ENCODE measurements at places on chromosomes 5 and 9. TPM values are rescaled to one million over a fixed set of nuclear protein-coding genes. Genes with fewer than 3 reads are reported as not detected.

The IL7R gene
- 2.9 TPM for total RNA-seq

The ACOT12 gene
- 3.0 TPM for total RNA-seq

The PCDHA1 gene
- total RNA-seq = not detected

The FGD3 gene
- total RNA-seq = 4.6 TPM

The PRRX2 gene
- total RNA-seq = 16.9 TPM

The KIF20A gene
- total RNA-seq = 2.1 TPM

GRCh38 chr9:14887149-14887548, 23.1 kb downstream of the FREM1 start:
- DNase-seq = no peak

DNA sequence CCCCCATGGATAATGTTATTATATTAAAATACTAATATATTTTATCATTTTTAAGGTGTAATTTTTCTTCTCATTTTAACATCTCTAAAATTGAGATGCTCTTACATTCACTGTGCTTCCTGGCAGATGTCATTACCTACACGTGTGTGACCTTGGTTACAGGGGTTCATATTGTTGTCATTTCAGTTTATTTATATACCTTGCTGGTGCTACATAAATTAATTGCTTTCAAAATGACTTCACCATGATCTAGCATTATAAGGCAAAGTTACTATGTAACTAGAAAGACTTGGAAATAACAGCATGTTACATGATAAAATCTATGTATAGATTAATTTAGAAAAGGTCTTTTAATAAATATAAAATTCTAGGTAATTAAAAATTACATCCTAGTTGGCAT, 60.9 kb downstream of the ARHGEF28 start:
- DNase-seq = no peak

GRCh38 chr9:27548055-27548741, 18.6 kb upstream of the MOB3B start:
- no peak for DNase-seq

- no peak for DNase-seq
Measured at GRCh38 chr9:124139001-124139400, 118.7 kb upstream of the NEK6 start.

DNA sequence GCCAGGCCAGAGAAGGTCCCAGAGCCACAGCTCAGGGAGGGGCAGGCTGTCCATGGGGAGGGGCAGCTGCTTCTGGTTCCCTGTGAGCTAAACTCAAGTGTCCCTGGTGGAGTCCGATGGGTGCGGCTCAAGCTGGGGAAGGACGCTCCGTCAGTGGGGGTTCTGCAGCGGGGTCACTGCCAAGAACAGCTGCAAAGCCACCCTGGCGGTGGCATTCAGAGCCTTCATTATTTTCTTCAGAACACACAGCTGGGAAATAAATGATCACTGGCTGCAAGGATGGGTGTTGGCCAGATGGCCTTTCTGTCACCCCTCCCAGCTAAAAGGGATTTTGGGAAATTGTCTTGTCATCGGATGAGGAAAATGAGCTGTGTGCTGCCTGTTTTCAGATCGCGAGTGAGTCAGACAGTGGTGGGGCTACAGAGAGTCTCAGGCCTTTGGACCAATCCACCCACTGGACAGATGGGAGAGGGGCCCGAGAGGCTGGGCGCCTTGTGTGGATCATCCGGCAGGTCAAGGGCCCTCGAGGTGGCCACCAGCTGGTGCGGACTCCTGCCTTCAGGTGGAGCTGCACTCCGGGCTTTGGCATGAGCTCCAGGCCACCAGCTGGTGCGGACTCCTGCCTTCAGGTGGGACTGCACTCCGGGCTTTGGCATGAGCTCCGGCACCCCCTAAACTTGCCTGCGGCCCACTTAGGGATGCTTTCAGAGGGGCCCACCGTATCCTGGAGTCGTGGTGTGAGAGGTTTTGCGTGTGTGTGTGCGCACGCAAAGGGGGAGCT, 17.9 kb upstream of the GFPT2 start:
- DNase-seq = no peak

DNA sequence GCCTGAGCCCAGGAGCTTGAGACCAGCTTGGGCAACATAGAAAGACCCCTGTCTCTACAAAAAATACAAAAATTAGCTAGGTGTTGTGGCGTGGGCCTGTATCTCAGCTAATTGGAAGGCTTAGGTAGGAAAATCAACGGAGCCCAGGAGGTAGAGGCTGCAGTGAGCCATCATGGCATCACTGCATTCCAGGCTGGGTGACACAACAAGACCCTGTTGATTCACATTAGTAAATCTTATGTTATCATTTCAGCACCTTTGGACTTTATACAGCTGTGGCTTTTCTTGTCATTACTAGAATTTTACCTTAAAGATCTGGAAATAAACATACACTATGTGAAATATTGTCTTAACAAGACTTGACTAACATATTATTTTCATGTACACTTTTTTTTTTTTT, 185.0 kb downstream of the ZNF608 start:
- DNase-seq = no peak

DNA sequence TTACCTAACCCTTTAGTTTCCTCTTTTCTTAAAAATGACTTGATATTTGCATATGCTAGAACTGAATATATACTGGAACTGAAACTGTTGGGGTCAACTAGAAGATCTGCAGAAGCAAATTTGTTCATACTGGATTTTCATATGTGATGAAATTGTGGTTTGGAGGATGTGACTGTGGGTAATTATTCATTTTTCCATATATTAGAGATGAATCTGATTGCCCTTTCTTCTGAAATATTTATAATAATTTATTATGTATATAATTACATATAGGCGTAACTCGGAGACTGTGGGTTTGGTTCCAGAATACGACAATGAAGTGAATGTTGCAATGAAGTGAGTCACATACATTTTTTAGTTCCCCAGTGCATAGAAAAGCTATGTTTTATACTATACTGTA, 149.1 kb downstream of the ATP10B start:
- DNase-seq = no peak

DNA sequence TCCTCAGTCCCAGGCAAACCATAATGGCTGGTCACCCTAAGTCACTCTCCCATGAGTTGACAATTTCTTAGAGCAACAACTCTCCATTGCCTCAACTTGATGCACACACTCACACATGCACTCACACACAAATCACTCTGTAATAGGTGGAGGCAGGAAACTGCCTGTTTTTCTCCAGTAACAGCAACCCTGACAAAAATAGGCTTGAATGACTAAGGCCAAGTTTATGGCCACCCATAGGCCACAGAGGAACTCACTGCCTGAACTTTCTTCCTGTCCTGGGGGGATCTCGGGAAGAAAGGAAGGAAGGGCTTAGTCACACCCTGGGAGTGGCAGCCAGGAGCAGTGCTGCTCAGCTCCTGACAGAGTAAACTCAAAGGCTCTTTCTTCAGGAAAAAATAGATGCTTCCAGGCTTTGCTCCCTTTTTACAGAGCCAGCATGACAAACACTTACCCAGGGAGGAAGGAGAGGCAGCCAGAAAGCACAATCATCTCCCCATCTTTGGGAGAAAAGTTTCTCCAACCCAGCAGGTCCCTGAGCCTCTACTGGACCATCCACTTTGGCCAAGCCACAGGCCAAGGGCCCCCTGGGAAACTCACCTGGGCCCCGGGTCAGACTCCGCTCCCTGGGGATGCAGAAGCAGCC, 368 bp downstream of the SH3TC2 start:
- no peak for DNase-seq

DNA sequence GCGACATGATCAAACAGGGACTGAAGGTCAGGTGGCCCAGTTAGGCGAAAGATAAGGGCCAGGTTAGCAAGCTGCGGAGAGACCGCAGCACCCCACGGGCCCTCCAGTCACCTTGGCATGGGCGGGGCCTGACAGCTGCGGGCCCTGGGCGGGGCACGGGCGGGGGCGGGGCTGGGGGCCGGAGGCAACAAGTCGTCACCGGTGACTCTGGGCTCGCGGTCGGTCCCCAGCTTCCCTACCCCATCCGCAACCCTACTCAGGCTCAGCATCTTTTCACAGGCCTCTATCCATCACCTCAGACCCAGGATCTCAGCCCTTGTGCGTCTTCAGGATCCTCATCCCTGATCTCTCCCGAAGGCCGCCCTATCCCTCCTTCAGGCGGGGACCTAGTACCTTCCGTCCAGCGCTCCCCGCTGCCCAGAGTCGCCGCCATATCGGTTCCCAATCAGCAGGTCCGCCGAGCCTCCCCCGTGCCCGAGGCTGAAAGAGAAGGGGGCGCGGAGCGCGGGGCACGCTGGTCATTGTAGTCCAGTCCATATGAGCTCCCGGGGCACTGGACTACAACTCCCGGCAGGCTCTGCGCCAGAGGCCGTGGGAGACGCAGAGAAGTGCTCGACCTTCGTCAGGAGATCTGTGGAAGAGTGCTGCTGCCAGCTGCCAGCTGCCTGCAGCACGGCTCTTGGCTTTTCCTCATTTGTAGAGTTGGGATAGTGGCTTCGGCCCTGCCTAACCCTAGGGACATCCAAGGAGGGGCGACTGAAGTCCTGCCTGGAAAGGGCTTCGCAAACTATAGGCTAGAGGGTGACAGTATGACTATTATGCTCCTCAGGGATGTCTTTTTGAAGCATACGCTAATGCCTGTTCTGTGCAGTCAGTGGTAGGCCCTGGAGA, at the start of gene DNAJC18:
DNAJC18 (minus strand) TSS at position 513 of the 891 bp plus-strand sequence; CDS start at position 433, 80 bp downstream.
- DNase-seq = peak; percentile 94

DNA sequence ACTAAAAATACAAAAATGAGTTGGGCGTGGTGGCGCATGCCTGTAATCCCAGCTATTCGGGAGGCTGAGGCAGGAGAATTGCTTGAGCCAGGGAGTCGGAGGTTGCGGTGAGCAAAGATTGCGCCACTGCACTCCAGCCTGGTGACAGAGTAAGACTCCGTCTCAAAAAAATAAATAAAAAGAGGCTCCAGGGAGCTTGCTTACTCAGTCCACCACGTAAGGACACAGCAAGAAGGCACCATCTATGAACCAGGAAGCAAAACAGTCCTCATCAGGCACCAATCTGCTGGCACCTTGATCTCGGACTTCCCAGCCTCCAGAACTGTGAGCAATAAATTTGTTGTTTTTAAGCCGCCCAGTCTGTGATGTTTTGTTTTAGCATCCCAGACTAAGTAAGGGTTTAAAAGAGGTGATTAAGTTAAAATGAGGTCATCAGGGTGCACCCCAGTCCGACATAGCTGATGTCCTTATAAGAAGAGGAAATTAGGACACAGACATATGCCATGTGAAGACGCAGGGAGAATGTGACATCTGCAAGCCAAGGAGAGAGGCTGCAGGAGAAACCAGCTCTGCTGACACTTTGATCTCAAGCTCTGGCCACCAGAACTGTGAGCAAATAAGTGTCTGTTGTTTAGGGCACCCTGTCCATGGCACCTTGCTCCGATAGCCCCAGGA, 45.9 kb downstream of the C9orf50 start:
- no peak for DNase-seq

- DNase-seq = peak; percentile 68
Measured at GRCh38 chr9:135608294-135608998, 30.9 kb downstream of the GLT6D1 start.

GRCh38 chr9:107491081-107492053, 1.8 kb upstream of the KLF4 start:
- DNase-seq = peak; percentile 84

DNA sequence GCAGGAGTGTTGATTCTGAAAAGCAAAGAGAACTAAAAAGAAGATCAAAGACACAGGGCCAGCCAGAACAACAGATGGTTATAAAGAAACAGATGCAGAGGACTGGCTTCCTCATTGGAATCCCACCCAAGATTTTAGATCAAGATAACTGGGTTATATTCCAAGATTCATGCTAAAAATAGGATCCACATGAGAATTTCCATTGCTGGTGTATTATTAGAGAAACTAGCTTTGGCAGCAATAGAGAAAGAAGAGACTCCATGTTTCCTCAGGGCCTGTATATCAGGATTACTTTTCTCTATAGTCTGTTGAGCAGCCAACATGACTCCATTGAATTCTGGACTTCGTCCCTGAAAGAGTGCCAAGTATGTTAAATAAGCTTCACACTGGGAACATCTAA, 367.3 kb downstream of the TUSC1 start:
- no peak for DNase-seq

DNA sequence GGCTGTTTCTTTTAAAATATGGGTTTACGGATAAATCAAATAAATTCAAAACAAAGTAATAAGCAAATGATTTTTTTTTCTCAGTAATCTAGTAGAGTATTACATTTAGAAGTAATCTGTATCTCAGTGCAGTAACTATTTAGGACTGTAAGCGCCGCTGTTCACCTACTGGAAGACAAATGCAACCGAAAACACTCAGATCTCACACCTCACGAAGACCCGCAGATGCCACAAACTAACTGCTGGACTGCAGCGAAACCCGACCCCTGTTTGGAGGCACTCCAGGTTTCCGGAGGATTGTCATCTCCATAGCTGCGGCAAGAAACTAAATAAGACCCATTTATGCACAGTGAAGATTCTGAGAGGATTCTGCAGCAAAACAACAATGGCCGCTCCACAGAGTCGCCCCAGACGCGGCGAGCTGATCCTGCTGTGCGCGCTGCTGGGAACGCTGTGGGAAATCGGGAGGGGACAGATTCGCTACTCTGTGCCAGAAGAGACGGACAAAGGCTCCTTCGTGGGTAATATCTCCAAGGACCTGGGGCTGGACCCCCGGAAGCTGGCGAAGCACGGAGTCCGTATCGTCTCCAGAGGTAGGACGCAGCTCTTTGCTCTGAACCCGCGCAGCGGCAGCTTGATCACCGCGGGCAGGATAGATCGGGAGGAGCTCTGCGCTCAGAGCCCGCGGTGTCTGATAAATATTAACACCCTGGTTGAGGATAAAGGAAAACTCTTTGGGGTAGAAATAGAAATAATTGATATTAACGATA, at the start of gene PCDHGA8:
PCDHGA8 (plus strand) TSS at position 205 of the 770 bp plus-strand sequence; CDS start at position 386, 181 bp downstream.
- no peak for DNase-seq

DNA sequence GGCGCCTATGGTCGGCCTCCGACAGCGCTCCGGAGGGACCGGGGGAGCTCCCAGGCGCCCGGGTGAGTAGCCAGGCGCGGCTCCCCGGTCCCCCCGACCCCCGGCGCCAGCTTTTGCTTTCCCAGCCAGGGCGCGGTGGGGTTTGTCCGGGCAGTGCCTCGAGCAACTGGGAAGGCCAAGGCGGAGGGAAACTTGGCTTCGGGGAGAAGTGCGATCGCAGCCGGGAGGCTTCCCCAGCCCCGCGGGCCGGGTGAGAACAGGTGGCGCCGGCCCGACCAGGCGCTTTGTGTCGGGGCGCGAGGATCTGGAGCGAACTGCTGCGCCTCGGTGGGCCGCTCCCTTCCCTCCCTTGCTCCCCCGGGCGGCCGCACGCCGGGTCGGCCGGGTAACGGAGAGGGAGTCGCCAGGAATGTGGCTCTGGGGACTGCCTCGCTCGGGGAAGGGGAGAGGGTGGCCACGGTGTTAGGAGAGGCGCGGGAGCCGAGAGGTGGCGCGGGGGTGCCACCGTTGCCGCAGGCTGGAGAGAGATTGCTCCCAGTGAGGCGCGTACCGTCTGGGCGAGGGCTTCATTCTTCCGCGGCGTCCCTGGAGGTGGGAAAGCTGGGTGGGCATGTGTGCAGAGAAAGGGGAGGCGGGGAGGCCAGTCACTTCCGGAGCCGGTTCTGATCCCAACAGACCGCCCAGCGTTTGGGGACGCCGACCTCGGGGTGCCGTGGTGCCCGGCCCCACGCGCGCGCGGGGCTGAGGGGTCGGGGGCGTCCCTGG, 561 bp downstream of the DAPK1 start:
- no peak for DNase-seq

- no peak for DNase-seq
Measured at GRCh38 chr9:7336356-7337065, 463.1 kb downstream of the DMAC1 start.
